ENCODE measurements at places on chromosomes 4 and X. TPM values are rescaled to one million over a fixed set of nuclear protein-coding genes. Genes with fewer than 3 reads are reported as not detected.

PSMD10 gene
- total RNA-seq: 68.5 TPM

ABCE1 gene
- 73.7 TPM for total RNA-seq

PPARGC1A gene
- under 0.01 TPM for total RNA-seq

MGAT4D gene
- total RNA-seq: not detected

ADH1A gene
- not detected for total RNA-seq

ODAPH gene
- total RNA-seq: not detected

SPANXN3 gene
- not detected for total RNA-seq

SPATA4 gene
- 0.29 TPM for total RNA-seq

BRS3 gene
- total RNA-seq: not detected

EDNRA gene
- total RNA-seq: 1.3 TPM

HAUS7 gene
- total RNA-seq: 26.8 TPM

C4orf36 gene
- total RNA-seq: 0.86 TPM

GAGE12J gene
- total RNA-seq: not detected

ERAS gene
- 0.22 TPM for total RNA-seq

USP11 gene
- total RNA-seq: 65.2 TPM

AREG gene
- 1.3 TPM for total RNA-seq

CYBB gene
- 0.14 TPM for total RNA-seq

LDB2 gene
- 21.5 TPM for total RNA-seq

HSD17B11 gene
- total RNA-seq: 59.7 TPM

FAM9C gene
- total RNA-seq: not detected

KLF8 gene
- total RNA-seq: 2.6 TPM

MSL3 gene
- 22.3 TPM for total RNA-seq

CLDN22 gene
- not detected for total RNA-seq

TCP11X1 gene
- not detected for total RNA-seq

KLKB1 gene
- total RNA-seq: not detected

TMSB15A gene
- 1.0 TPM for total RNA-seq

PHOX2B gene
- not detected for total RNA-seq

FAM184B gene
- total RNA-seq: not detected

MAB21L2 gene
- total RNA-seq: not detected

UGT2B15 gene
- total RNA-seq: not detected

MTNR1A gene
- total RNA-seq: 0.14 TPM

XG gene
- 0.57 TPM for total RNA-seq

TEX11 gene
- total RNA-seq: not detected

SH3TC1 gene
- total RNA-seq: 49.4 TPM

TEX13C gene
- not detected for total RNA-seq

ZNF732 gene
- total RNA-seq: under 0.01 TPM

SH3BGRL gene
- total RNA-seq: 50.5 TPM

DUSP21 gene
- total RNA-seq: not detected

CCNB3 gene
- 2.6 TPM for total RNA-seq

ZXDB gene
- 9.4 TPM for total RNA-seq

RAB40AL gene
- total RNA-seq: 0.66 TPM

TBX22 gene
- not detected for total RNA-seq

ADH1B gene
- not detected for total RNA-seq

SPANXC gene
- total RNA-seq: not detected

ANTXR2 gene
- total RNA-seq: 278 TPM

HPGD gene
- not detected for total RNA-seq

PLP2 gene
- 54.3 TPM for total RNA-seq

GRIA3 gene
- 0.22 TPM for total RNA-seq

UGT2B17 gene
- total RNA-seq: not detected

TLR3 gene
- total RNA-seq: 1.7 TPM

WAS gene
- total RNA-seq: 0.14 TPM

ZNF595 gene
- 32.2 TPM for total RNA-seq

PPP1R3F gene
- total RNA-seq: 4.6 TPM

Measured in placental pericyte (primary cell).